Upper lobe of right lung (tissue), 1 donor: ENCODE measurements at places on chromosomes 4 and X.

DNA sequence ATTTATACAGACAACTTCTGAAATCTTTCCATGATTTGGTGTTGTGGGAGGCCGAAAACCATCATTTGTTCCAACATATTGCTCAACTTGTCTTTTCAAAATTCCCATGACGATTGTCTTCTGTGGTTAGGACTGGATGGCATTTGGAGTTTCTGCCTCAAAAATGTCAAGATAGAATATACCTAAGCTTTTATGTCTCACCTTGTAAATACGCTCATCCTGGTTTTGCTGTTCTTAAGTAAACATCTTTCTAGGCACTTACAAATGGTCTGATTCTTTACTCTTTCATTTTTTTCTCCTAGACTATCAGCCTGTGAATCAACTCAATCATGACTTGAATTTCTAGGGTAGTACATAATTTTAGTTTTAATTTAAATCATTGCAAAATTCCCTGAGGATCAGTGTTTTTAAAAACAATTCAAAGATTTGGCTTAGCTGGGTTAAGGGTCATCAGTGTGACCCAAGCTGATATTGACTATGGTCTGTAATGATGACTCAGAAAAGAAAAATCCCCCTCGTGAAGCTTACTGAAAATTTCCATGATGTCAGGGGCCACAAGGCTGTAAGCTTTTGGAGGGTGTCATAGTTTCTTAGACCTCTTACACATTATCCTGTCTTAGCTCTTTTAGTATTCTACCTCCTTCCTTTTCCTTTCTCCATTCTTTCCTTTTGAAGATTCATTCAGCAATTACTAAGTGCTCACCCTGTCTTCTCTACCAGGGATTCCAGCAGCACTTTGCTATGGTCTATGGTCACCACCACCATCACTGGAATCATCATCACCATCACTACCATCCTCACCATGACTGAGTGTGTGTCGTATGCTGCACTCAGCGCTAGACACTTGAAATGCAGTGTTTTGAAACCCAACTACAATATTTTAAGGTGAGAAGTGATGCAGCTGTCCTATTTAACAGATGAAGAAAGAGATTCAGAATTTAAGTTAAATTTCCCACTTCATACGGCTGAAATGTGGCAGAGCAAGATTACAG is 124.4 kb downstream of the CPE start:
- H3K4me3 ChIP-seq = no peak overlapping the region
- no peaks in the 10 kb centered on the region for H3K36me3 ChIP-seq
- H3K27me3 ChIP-seq = no peaks in the 10 kb centered on the region
- no peak overlapping the region for H3K27ac ChIP-seq
- H3K4me1 ChIP-seq = no peaks in the 10 kb centered on the region

GRCh38 chr4:1049591-1049905 is 38.1 kb downstream of the FGFRL1 start:
- peaks cover 13% of the 10 kb centered on the region for H3K4me1 ChIP-seq
- no peak overlapping the region for H3K27ac ChIP-seq
- peak; percentile 61 for DNase-seq
- H3K4me3 ChIP-seq = no peak overlapping the region
- H3K27me3 ChIP-seq = peaks cover 26% of the 10 kb centered on the region

DNA sequence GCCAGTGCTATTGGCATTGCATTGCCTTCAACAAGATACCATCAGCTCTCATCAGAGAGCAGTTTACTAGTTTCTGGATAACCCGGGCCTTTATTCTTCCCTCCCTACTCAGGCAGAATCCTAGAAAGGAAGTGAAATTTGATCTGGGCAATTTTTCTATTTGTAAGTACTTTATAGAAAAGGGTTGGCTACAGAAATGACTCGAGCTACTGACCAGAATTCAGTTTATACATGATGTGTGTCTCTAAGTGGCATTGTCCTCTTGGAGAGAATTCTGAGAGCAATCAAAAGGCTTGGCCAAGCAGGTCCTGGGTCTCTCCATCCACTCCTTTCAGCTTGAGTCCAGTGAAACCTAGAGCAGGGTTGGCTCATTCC is 192.7 kb upstream of the LEF1 start:
- H3K36me3 ChIP-seq = no peaks in the 10 kb centered on the region
- peaks cover 12% of the 10 kb centered on the region for H3K4me1 ChIP-seq
- no peak overlapping the region for H3K4me3 ChIP-seq
- no peak overlapping the region for H3K27ac ChIP-seq
- peaks cover 6% of the 10 kb centered on the region for H3K27me3 ChIP-seq
- no peak for DNase-seq

DNA sequence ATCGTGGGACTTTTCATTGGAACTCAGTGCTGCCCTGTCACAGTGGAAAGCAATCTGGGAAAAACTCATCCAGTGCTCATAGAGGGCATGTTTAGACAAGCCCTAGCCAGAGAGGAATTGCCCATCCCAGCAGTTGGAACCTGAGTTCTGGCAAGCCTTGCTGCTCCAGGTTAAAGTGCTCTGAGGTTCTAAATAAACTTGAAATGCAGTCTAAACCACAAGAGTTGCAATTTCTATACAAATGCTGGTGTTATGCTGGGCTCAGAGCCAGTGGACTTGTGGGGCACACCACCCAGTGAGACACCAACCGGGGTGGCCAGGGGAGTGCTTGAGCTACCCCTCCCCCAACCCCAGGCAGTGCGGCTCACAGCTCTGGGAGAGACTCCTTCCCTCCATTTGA is 142.8 kb upstream of the PPP1R2C start:
- H3K4me1 ChIP-seq = no peaks in the 10 kb centered on the region
- H3K36me3 ChIP-seq = no peaks in the 10 kb centered on the region
- no peak overlapping the region for H3K27ac ChIP-seq
- no peak overlapping the region for H3K4me3 ChIP-seq
- H3K27me3 ChIP-seq = no peaks in the 10 kb centered on the region

DNA sequence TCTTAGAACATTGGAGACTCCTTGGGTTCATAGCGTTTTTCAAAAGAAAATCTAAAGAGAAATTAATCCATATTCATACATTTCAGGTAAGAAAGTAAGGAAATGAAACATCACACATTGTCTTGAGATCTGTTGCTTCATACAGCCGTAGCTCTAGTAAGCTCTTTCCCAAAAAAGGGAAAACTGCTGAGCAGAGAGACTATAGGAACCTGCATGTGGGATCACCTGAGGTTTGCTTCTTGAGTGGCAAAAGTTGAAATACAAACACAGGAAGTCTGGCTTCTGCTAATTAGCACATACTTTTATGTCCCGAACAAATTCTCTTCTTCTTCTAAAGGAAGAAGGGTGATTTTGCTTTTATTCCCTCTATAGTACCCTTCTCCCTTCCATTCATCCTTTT is 57.7 kb downstream of the MRPL1 start:
- H3K36me3 ChIP-seq = no peaks in the 10 kb centered on the region
- no peaks in the 10 kb centered on the region for H3K4me1 ChIP-seq
- no peak for DNase-seq
- no peak overlapping the region for H3K27ac ChIP-seq
- no peaks in the 10 kb centered on the region for H3K27me3 ChIP-seq

DNA sequence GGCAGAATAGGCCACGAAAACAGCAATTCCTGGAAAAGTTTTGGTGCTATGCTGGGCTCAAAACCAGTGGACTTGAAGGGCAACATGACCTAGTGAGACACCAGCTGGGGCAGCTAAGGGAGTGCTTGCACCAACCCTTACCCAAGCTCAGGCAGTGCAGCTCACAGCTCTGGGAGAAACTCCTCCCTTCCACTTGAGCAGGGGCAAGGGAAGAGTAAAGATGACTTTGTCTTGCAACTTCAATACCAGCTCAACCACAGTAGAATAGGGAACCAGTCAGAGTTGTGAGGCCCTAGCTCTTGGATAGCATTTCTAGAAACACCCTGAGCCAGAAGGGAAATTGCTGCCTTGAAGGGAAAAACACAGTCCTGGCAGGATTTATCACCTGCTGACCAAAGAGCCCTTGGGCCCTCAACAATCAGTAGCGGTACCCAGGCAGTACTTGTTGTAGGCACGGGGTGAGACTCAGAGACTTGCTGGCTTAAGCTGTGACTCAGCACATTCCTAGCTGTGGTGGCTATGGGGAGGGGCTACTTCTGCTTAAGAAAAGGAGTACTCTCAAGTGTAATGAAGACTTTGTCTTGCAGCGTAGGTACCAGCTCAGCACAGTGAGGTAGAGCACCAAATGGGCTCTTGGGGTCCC is 19.7 kb upstream of the ABCG2 start:
- no peak overlapping the region for H3K27ac ChIP-seq
- H3K4me3 ChIP-seq = no peak overlapping the region
- H3K36me3 ChIP-seq = no peaks in the 10 kb centered on the region
- H3K27me3 ChIP-seq = no peaks in the 10 kb centered on the region

- no peaks in the 10 kb centered on the region for H3K36me3 ChIP-seq
- peaks cover 5% of the 10 kb centered on the region for H3K4me1 ChIP-seq
- peaks cover 34% of the 10 kb centered on the region for H3K27me3 ChIP-seq
Observed at GRCh38 chr4:3463556-3464348, 646 bp downstream of the DOK7 start.

- no peaks in the 10 kb centered on the region for H3K36me3 ChIP-seq
- H3K4me3 ChIP-seq = no peak overlapping the region
- peak; percentile 46 for DNase-seq
- H3K27me3 ChIP-seq = peaks cover 4% of the 10 kb centered on the region
- no peak overlapping the region for H3K27ac ChIP-seq
- no peaks in the 10 kb centered on the region for H3K4me1 ChIP-seq
Observed at GRCh38 chr4:8769645-8770517, 101.8 kb downstream of the HMX1 start.

- DNase-seq = no peak
- H3K4me3 ChIP-seq = no peak overlapping the region
- no peaks in the 10 kb centered on the region for H3K4me1 ChIP-seq
Observed at GRCh38 chr4:24076811-24077210, 187.0 kb upstream of the PPARGC1A start.

GRCh38 chr4:176534566-176534965 is 214.8 kb downstream of the SPCS3 start:
- no peak for DNase-seq
- H3K4me3 ChIP-seq = no peak overlapping the region

- H3K4me3 ChIP-seq = peak overlapping the region; percentile 99
- peak overlapping the region; percentile 88 for H3K27ac ChIP-seq
- H3K36me3 ChIP-seq = peaks cover 4% of the 10 kb centered on the region
Observed at GRCh38 chr4:98930311-98930865, 1.5 kb upstream of the EIF4E start.

- H3K36me3 ChIP-seq = no peaks in the 10 kb centered on the region
- no peak overlapping the region for H3K4me3 ChIP-seq
- DNase-seq = no peak
Observed at GRCh38 chr4:112184438-112184837, 39.2 kb downstream of the FAM241A start.

- no peak for DNase-seq
- H3K4me1 ChIP-seq = no peaks in the 10 kb centered on the region
- H3K4me3 ChIP-seq = no peak overlapping the region
- no peak overlapping the region for H3K27ac ChIP-seq
Observed at GRCh38 chr4:95417531-95417930, 131.2 kb downstream of the UNC5C start.

GRCh38 chr4:79439489-79439888 is 31.5 kb upstream of the GK2 start:
- no peaks in the 10 kb centered on the region for H3K27me3 ChIP-seq
- DNase-seq = no peak
- no peaks in the 10 kb centered on the region for H3K36me3 ChIP-seq
- no peaks in the 10 kb centered on the region for H3K4me1 ChIP-seq
- H3K4me3 ChIP-seq = no peak overlapping the region

DNA sequence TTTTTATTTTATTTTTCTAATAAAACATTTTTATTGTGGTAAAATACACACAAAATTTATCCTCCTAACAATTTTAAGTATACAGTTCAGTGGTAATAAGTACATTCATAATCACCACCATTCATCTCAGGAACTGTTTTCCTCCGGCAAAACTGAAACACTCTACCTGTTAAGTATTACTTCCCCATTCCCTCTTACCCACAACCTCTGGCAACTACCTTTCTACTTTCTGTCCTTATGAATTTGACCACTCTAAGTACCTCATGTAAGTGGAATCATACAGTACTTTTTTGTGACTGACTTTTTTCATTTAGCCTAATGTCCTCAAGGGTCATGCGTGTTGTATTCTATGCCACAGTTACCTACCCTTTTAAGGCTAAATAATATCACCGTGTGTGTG is 21.1 kb upstream of the HSFX4 start:
- H3K27ac ChIP-seq = no peak overlapping the region
- no peak overlapping the region for H3K4me3 ChIP-seq
- H3K27me3 ChIP-seq = no peaks in the 10 kb centered on the region
- DNase-seq = no peak
- H3K36me3 ChIP-seq = no peaks in the 10 kb centered on the region

- DNase-seq = no peak
- no peaks in the 10 kb centered on the region for H3K4me1 ChIP-seq
- H3K4me3 ChIP-seq = no peak overlapping the region
- no peaks in the 10 kb centered on the region for H3K36me3 ChIP-seq
- no peak overlapping the region for H3K27ac ChIP-seq
Observed at GRCh38 chr4:115110191-115111181, 2.9 kb downstream of the NDST4 start.

DNA sequence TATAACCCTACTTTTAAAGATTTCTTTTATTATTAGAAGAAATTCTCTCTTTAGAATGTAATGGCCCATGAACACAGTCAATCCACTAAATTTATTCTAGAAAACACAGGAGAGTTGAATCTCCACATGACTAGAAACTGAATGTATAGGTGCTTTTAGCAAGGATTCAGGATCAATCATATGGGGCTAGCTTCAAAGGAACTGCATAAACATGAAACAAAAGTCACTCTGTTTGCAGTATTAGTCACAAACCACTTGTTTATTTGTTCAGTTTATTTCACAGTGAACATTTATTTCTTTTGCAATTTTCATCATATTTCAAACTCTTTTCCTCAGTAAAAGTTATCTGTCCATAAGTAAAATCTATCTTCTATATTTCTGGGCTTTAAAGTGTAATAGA is 1604.6 kb downstream of the PCDH18 start:
- no peaks in the 10 kb centered on the region for H3K36me3 ChIP-seq
- DNase-seq = no peak
- H3K27me3 ChIP-seq = no peaks in the 10 kb centered on the region
- H3K4me1 ChIP-seq = no peaks in the 10 kb centered on the region
- no peak overlapping the region for H3K27ac ChIP-seq

- H3K27ac ChIP-seq = no peak overlapping the region
- H3K4me1 ChIP-seq = no peaks in the 10 kb centered on the region
- DNase-seq = no peak
- no peaks in the 10 kb centered on the region for H3K36me3 ChIP-seq
- no peak overlapping the region for H3K4me3 ChIP-seq
Observed at GRCh38 chrX:24259544-24260240, 54.2 kb downstream of the SUPT20HL2 start.

GRCh38 chr4:187500796-187501195 is 494.8 kb upstream of the ZFP42 start:
- H3K27ac ChIP-seq = no peak overlapping the region
- DNase-seq = no peak
- no peak overlapping the region for H3K4me3 ChIP-seq
- no peaks in the 10 kb centered on the region for H3K27me3 ChIP-seq
- no peaks in the 10 kb centered on the region for H3K4me1 ChIP-seq

GRCh38 chr4:165301833-165302232 is 25.6 kb upstream of the MSMO1 start:
- no peaks in the 10 kb centered on the region for H3K27me3 ChIP-seq
- peaks cover 15% of the 10 kb centered on the region for H3K36me3 ChIP-seq
- DNase-seq = no peak
- no peaks in the 10 kb centered on the region for H3K4me1 ChIP-seq
- peak overlapping the region; percentile 19 for H3K4me3 ChIP-seq
- no peak overlapping the region for H3K27ac ChIP-seq

GRCh38 chr4:70954032-70954431 is 39.4 kb upstream of the DCK start:
- no peak overlapping the region for H3K27ac ChIP-seq
- no peak for DNase-seq
- H3K36me3 ChIP-seq = peaks cover under 1% of the 10 kb centered on the region
- H3K4me1 ChIP-seq = peaks cover under 1% of the 10 kb centered on the region
- H3K27me3 ChIP-seq = no peaks in the 10 kb centered on the region
- no peak overlapping the region for H3K4me3 ChIP-seq
